ENCODE measurements at places on chromosomes 4 and X. TPM values are rescaled to one million over a fixed set of nuclear protein-coding genes. Genes with fewer than 3 reads are reported as not detected.

GRCh38 chr4:31104577-31104976, 384.4 kb downstream of the PCDH7 start:
- DNase-seq = no peak

DNA sequence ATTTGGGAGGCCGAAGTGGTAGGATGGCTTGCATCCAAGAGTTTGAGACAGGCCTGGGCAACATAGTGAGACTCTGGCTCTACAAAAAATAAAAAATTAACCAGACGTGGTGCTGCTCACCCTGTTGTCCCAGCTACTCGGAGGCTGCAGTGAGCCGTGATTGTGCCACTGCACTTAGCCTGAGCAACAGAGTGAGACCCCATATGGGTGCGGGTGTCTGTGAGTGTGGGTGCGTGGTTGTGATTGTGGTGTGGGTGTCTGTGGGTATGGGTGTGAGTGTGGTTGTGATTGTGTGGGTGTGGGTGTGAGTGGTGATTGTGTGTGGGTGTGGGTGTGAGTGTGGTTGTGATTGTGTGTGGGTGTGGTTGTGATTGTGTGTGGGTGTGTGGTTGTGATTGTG, 114.6 kb downstream of the UBE2K start:
- DNase-seq = no peak

- no peak for DNase-seq
These were observed 145.3 kb downstream of the ATRX start for GRCh38 chrX:77640702-77641101.

DNA sequence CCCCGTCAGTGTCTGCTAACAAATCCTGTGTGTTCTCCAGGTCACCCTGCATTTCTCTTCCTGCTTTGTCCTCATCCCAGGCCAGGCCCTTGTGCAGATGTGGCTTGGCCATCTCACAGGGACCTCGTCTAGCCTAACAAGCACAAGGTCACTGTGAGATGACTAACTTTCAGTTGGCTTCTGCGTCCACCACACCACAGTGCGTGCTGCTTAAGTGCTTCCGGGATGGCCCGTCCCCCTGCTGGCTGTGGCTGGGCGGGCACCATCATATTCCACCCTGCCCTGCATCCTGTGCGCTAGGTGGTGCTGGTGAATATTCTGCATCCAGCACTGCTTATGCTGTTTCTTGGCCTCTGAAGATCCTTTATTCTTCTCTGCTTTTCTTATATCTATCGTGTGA, 33.8 kb downstream of the RBBP7 start:
- DNase-seq = no peak

DNA sequence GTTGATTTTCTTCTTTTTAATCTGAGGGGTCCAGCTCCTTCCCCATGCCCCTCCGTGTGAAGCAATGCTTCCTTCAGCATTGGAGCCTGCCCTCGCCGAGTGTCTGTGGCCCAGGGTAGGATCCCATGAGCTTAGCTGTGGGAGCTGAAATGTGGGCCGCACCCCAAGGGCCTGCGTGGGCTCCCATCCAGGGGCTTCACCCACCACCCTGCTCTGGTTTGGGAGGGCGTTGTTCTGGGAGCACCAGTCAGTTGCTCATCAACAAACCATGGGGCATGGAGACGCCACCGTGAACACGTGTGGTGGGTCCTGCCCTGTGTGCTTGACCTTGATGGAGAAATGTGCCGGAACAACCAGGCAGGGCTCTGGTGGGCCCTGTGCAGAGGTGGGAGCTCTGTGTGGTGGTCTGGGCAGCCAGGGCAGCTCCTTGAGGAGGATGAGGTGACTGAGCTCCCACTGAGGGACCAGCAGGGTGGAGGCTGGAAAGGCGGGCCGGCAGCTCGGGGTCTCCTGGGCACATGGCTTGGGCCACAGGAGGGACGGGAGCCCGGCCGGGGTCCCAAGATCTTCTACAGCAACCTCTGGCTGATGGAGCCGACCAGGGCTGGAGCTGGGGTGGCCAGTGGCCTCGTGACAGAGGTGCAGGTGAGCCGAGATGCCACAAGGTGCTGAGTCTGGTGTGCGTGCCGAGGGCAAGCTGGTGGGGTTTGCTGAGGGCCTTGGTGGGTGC, 39.6 kb upstream of the NKX1-1 start:
- no peak for DNase-seq

DNA sequence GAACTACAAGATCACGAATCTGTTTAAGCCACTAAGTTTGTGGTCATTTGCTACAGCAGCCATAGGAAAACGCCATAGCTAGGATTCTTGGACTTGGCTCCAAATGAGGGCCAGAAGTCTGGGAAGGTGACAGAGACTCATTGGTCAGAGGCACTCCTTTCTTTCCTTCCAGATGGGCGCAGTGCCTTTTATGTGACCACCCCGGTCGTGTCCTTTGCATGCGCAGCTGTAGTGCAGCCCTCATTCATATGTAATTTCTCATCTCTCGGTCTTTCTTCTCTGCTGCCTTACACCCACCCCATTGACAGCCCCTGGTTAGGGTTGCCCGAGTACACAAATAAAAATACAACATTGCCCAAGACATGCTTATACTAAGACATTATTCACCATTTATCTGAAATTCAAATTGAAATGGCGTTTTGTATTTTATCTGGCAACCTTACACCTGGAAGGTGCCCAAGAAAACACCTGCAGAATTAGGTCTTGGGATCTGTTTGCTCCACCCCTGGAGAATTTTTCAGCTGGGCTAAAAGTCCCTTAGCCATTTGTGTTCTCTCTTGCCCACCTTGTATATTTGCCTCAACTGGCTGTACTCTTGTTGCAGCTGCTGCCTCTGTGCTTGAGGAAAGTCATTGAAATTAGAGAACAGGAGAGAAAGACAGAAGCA, 21.9 kb downstream of the CCKAR start:
- DNase-seq = no peak

DNA sequence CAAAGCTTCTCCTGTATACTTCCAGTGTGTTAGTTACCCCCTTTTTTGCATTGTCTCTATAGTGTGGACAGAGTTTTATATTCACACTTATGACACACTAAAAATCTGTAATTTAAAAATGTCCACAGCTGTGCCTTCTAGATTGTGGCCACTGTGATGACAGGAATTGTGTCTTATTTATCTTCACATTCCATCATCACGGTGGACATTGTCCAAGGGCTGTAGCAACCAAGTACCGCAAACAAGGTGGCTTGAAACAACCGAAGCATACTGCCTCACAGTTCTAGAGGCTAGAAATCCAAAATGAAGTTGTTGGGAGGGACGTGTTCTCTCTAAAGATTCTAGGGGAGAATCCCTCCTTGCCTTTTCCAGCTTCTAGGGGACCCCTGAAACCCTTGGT, 32.3 kb downstream of the CHRNA9 start:
- no peak for DNase-seq

- no peak for DNase-seq
These were observed 51.2 kb downstream of the ENPEP start for GRCh38 chr4:110527156-110527555.

- DNase-seq = no peak
These were observed 39.0 kb upstream of the RASL11B start for GRCh38 chr4:52822972-52823701.

Gene FOXP3
- total RNA-seq = 0.72 TPM

Gene ARMCX4
- 7.9 TPM for total RNA-seq

Gene CYSLTR1
- total RNA-seq = 1.2 TPM

Gene CSAG2
- total RNA-seq = not detected

Gene NALF2
- 0.98 TPM for total RNA-seq
